ENCODE measurements at places on chromosomes 7 and 10.

DNA sequence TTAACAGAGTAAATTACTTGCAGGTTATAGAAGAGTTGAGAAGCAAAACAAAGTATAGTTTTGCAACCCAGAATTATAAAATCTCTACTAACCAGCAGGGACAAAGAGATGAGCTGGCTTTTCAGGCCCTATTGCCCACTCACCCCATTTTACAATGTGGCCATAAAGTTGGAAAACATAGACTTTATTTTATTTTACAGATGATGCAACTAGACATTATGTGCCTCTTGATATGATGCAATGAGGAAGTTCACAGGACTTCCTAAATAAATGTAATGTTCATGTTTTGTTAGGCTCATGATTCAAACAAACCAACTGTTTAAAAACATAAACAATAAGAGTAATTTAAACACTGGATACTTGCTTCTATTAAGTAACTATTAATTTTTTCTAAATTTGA lies 141.1 kb upstream of the WNT16 start:
- DNase-seq, result no peak

GRCh38 chr7:129947049-129947448 lies 5.7 kb downstream of the UBE2H start:
- no peak for DNase-seq

DNA sequence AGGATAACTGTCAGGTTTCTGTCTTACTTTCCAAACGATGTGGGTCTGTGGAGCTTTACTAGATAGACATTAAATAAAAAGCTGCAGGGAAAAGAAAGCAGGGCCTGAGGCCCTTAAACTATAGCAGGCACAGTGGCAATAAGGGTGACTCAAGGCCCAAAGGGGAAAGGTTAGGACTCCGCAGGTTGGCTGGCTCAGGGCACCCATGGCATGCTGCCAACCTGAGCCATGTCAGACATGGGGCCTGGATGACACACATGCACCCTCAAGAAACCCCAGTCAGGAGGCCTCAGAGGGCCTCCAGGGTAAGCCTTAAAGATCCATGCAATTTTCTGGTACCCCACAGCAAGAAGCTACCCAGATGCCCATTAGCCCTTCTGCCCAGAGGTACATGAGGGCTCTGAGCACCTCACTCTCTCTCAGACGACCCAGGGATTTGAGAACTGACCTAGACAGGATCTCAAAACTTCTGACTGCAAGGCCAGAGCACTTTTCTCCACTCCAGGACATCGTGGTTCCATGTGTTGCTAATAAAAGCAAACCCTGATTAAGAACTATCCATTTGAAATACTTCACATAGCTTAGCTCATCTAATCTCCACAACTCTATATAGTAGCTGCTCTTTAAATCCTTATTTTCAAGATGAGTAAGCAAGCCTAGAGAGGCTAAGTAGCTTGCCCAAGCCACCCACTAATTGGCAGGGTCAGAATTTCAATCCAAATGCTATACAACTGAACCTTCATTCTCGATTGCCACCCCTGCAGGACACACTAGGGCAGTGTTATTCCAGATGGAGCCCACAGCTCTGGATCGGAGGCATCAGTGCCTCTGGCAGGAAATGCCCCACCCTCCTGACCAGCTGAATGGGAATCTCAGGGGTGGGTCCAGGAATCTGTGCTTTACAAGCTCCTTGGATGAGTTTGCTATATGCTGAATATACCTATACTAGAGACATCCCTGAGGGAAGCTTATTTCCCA lies 132.5 kb upstream of the EFCAB10 start:
- DNase-seq, result no peak

DNA sequence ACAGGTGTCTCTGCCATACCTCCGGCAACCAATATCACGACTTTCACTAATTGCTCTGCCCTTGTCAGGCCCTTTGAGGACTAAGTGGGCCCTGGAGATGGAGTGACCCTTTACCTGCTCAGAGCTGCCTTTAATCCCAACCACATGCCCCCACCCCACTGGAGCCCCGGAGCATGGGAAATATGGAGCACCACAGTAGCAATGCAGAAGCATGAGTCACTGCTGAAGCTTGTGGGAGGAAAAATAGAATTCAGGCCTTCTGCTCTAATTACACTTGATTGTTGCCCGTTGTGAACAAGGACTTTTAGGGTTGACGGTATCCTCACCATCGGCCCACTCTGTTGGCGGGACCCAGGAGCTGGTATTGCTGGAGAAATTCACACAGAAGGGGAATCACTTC lies 52.5 kb upstream of the FRMD4A start:
- no peak for DNase-seq

DNA sequence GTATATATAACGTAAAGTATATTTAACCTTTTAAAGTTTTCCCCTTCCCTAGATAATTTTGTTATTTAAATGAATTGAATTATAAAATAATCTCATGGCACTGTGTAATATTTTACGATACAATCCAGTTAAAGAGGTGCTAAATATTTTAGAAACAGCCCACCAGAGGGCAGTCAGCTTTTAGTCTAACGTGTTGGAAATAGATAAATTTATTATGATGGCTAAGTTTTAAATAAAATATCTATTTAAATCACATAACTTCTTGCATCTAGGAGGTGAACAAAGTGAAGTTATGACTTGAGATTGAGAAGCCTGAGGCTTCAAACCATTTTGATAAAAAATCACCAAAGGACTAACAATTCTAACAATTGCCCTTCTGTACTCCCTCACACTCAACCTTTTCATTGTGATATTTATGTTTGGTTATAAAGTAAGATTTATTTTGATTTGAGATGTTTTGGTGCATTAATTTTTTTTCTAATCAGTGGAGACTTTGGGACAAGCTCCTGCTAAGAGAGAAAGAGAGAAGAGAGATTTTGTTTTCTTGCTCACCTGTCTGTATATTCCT lies 171.5 kb upstream of the SP4 start:
- DNase-seq, result no peak

DNA sequence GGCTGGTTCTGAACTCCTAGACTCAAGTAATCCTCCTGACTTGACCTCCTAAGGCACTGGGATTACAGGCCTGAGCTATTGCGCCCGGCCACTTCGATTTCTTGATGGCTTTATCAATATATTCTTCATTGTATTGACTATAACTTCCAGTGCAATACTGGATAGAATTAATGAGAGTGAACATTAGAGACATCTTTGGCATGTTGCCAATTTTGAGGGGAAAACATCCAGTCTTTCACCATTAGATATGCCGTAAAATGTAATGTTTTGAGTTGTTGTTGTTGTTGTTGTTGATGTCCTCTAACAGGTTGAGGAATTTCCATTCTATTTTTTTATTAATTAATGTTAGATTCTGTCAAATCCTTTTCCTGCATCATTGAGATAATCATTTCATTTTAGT lies 578.9 kb downstream of the ZWINT start:
- no peak for DNase-seq

DNA sequence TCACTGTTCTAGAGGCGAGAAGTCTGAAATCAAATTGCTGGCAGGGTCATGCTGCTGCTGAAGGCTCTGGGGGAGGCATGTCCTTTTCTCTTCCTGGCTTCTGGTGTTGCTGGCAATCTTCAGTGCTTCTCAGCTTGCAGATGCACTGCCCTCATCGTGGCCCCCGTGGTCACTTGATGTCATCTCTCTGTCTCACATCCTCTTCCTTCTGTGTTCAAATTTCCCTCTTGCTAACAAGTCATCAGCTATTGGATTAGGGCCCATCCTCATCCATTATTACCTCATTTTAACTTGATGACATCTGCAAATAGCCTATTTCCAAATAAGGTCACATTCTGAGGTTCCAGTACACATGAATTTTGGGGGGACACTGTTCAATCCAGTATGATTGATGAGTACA lies 36.6 kb upstream of the SRGN start:
- DNase-seq, result no peak

- no peak for DNase-seq
Measured at GRCh38 chr10:95501203-95502094, 59.7 kb downstream of the SORBS1 start.

- DNase-seq, result no peak
Measured at GRCh38 chr7:91137153-91137787, 127.0 kb upstream of the FZD1 start.

Data from activated CD8-positive, alpha-beta memory T cell treated with anti-CD3 and anti-CD28 coated beads for 24 hours (primary cell).